ENCODE measurements at places on chromosomes 1 and 21.
A peak's percentile ranks its signal among the peaks of the same experiment; 100 is the strongest.

GRCh38 chr1:159921251-159921650 is 4.1 kb downstream of the TAGLN2 start:
- DNase-seq, result no peak

DNA sequence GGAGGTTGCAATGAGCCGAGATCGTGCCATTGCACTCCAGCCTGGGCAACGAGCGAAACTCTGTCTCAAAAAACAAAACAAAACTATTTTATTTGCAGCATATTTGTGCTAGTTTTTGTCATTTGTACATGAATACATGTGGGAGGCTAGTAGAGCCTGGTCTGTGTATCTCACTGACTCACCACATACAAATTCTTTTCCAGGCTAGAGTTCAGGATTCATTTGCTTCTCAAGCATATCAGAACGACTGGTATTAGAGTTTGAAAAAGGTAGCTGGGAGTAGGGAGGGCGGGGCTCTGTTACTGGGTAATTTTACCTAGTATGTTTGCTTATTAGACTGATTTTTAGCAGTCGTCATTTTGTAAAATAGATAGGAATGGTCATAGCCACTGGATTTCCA is 4.5 kb upstream of the TOR3A start:
- no peak for DNase-seq

- DNase-seq, result no peak
Measured at GRCh38 chr1:171965777-171966176, 124.5 kb downstream of the DNM3 start.

GRCh38 chr1:200528858-200529606 is 91.5 kb downstream of the KIF14 start:
- no peak for DNase-seq

GRCh38 chr21:35491920-35492678 is 443.0 kb upstream of the RUNX1 start:
- no peak for DNase-seq

DNA sequence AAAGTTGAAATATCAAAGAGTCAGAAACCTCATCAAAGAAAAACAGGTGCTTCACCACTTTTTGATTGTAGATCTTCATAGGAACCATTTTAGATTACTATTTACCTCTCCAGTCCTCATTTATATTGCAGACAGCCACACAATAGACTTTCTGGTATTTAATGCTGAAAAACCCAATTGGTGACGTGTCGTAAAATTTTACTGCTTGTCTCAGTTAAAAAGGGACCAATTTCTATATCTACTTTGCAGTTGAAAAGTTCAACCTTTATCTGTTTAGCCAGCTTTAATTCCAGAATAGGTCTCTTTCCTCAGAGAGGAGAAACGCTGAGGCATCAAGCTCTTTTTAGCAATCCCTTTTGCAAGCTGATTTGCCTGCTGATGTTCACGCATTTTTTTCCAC is 1722.4 kb downstream of the PLA2G4A start:
- no peak for DNase-seq

DNA sequence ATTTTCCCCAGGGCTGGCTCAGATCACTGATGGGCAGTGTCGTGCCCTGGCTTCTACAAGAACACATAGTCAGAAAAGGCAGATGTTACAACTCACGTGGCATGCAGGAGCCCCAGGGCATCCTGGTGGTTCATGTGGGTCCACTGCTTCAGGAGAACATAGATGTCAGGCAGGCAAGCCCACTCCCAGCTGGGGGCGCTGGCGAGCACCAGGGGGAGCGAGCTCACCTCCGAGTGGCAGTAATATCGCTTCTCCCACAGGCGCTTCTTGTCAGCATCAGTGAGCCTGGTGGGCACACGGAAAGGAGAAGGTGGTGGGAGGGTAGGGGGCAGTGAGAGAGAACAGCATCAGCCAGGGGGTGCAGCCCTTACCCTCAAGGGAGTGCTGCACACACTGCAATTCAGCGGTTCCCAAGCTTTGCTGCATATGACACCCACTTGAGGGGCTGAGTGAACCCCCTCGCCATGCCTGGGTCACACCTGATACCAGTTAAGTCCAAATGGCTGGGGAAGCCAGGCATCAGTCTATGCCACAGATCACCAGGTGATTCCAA is 34.3 kb upstream of the PPP1R15B start:
- DNase-seq, result peak; percentile 35

GRCh38 chr21:38181096-38181495 is 75.7 kb upstream of the KCNJ15 start:
- DNase-seq, result no peak
